ENCODE measurements at places on chromosomes 2 and 18. TPM values are rescaled to one million over a fixed set of nuclear protein-coding genes. Genes with fewer than 3 reads are reported as not detected.

The TUBB8B gene
- not detected for total RNA-seq

The LCT gene
- total RNA-seq, result 0.22 TPM

The GKN2 gene
- total RNA-seq, result not detected

The DNAH6 gene
- total RNA-seq, result 0.86 TPM

The CYRIA gene
- total RNA-seq, result 25.9 TPM

The PHLPP1 gene
- 8.2 TPM for total RNA-seq
